GM03348 (cell line): ENCODE measurements at places on chromosomes 5 and 9.

DNA sequence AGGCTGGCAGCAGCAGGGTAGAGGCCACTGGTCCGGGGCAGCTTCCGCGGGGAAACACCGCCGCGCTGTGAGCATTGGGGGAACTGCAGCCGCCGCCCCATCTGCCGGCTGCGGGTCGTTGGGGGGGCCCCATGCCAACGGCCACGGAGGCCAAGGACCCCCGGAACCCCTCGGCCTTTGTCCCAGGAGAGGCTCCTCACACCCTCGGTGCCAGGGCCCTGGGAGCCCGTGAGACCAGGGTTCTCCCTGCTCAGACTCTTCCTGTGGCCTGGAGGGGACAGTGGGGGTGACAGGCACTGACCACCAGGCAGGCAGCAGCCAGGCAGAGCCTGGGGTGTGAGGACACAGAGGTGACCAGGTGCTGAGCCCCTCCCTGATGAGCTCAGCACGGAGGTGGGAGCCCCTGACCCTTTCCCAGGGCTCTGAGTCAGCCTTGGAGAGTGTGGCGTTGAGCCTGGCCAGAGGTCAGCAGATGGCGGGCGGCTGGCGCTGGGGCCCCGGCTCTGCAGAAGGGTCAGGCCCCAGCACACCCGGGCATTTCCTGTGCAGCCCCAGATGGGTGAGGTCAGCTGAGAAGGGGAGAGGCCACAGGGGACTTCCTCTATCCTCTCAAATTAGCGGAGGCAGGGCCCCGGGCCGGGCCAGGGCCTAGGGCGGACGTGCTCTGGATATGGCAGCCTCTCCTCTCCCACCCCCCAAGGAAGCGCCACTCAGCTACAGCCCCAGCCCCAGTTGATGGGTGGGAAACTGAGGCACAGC, 17.9 kb upstream of the EGFL7 start:
- DNase-seq, result peak; percentile 96

GRCh38 chr5:148732692-148733091, 78.4 kb upstream of the HTR4 start:
- no peak for DNase-seq

GRCh38 chr9:115015018-115015635, 84.7 kb upstream of the TNFSF8 start:
- DNase-seq, result peak; percentile 79

GRCh38 chr5:38843665-38844064, 2.1 kb upstream of the OSMR start:
- no peak for DNase-seq

DNA sequence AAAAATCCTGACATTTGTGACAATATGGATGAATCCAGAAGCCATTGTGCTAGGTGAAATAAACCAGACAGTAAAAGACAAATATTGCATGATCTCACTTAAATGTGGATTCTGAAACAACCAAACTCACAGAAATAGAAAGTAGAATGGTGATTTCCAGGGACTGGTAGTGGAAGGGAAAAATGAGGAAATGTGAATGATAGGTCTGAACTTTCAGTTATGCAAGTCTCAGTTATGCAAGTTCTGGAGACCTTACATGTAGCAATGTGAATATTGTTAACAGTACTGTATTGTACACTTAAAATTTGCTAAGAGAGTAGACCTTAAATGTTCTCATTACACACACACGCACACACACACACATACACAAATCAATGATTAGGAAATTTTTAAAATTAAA, 84.9 kb downstream of the SLCO4C1 start:
- DNase-seq, result no peak

DNA sequence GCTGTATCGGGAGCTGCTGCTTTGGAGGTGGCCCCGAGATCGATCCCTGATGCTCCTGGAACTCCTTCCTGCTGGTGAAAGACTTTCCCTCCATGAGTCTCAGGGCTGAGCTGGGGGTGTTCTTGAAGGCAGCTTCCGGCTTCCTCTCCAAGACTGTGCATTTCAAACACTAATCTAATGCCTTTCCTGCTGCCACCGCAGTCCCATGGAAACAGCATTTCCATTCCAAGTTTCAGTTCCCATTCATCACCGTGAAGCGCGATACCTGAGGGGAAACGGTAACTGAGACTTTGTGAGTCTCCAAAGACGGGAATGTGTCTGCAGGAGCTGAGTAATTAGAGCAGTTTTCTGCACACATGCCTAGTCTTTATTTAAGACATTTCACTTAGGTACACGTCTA, 230.1 kb downstream of the PAX5 start:
- DNase-seq, result no peak

DNA sequence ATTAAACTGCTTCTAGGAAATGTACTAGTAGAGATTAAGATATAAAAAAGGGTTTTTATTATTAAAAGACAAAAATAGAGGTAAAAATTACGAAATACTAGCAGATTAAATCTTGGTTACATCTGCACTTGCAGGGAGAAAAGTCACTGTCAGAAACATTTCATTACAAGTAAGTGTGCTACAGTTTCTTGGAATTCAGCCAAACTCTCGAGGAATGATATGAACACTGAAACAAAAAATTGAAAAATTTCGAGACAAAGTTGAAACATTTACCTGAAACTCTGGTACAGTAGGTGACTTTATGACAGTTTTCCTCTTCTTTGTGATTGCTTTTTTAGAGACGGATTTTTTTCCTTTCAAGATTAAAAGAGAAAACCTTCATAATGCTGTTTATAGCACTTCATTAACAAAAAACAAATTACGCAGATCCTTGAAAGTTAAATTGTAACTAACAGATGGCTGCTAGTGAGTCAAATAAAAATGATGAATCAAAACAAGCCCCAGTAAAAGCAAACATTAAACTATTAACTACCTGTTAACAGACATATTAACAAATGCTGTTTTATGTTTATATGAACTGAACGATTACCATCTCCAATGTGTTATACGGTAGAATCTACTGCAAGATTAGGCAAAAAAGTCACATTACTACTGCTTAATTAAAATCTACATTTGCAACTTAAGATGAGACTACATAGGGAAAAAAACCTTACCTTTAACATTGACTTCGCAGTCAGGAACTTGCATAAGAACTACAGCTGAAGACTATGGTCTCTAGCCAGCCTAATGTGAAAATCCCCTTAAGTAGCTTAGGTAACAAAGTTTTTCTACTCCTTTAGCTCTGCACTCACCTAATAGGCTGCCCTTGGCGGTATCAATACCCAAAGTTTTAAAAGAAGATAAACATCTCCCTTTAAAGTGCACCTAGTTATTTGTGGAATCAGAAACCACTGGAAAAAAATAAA, 61.4 kb downstream of the RANBP6 start:
- DNase-seq, result no peak

DNA sequence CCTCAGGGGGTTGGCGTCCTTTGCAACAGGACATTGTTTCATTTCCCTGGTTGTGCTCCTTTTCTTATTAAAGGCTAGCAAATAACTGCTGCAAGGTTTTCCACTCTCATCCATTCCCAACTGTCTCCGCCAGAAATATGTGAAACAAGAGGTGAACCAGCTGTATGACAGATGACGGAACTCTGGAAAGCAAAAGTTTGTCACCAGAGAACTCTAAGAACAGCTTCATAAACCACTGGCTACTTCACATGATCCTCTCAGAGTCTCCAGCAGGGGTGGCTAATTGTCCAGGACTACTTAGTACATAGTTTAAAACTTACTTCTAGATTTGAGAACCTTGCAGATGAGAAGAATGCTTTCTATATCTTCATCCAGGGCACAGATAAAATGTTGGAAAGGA, 195.9 kb upstream of the RAD23B start:
- DNase-seq, result no peak

GRCh38 chr9:133374612-133375115, 1.2 kb downstream of the SURF4 start:
- peak; percentile 77 for DNase-seq

DNA sequence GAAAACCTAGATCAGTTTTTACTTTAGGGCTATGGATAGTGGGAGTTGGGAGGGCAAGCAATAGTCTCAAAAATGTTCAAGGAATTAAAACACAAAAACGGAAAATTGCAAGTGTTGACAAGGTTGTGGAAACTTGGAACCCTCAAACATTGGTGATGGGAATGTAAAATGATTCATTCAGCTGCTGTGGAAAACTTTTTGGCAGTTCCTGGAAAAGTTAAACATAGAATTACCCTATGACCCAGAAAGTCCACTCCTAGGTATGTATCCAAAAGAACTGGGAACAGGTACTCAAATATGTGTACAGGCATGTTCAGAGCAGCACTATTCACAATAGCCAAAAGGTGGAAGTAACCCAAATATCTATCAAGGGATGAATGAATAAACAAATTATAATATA, 1.2 kb upstream of the MSANTD3 start:
- no peak for DNase-seq

DNA sequence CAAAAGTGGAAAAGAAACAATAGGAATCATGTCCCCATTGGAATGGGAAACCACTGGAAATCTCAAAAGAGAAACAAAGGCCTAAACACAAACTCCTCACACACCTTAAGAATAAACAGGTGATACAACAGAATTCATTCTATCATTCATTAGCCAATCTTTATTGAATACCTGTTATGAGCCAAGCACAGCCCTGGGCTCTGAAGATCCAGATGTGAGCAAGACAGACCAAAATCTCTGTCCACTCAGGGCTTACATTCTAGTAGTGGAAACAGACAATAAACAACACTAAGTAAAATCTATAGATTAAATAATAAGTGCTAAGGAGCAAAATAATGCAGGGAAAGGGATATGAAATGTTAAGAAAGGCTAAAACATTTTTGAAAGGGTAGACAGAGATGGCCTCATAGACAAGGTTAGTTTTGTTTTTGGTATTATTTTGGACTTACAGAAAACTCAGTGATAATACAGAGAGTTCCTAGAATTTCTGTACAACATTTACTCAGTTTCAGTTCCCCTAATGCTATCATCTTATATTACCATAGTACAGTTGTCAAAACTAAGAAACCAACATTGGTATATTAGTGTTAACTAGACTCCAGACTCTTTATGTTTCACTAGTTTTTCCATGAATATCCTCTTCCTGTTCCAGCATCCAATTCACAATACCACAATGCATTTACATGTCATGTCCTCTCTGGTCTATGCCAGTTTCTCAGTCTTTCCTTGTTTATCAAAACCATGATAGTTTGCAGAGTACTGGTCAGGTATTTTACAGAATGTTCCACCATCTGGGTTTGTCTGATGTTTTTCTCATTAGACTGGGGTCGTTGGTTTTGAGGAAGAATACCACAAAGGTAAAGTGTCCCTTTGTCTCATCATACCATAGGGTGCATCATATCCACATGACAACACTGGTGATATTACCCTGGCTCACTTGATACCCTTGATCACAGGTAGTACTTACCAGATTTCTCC, 103.7 kb downstream of the SIL1 start:
- DNase-seq, result no peak

DNA sequence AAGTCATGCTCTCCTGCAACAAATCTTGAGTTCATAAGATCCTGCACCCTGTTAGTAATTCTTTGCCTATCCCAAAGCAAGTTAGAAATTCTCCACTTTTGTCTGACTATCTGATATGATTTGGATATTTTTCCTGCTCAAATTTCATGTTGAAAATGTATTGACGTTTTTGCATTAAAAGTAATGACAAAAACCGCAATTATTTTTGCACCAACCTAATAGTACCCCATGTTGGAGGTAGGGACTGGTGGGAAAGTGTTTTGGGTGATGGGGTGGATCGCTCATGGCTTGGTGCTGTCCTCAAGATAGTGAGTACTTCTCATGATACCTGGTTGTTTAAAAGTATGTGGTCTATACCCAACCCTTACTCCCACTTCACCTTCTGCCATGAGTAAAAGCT, 713.4 kb downstream of the CDH18 start:
- DNase-seq, result no peak

DNA sequence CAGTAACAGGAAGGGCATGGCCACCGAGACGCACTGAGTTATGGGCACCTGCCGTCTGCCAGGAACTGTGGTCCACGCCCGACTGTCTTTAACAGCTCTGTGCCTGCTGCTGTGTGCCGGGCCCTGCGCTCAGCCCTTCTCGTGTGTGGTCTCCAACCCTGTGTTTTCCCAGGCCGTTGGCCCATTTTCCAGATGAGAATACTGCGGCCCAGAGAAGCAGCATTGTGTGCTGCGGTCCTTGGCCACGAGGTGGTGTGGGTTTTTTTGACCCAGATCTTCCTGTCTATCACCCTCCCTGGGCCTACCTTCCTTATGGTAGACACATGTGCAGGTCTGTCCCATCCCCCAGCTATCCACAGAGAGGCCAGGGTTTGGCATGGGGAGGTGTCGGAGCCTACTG, 47.0 kb downstream of the RXRA start:
- DNase-seq, result no peak

- DNase-seq, result no peak
These were observed 134.8 kb upstream of the BOD1 start for GRCh38 chr5:173751266-173751600.

DNA sequence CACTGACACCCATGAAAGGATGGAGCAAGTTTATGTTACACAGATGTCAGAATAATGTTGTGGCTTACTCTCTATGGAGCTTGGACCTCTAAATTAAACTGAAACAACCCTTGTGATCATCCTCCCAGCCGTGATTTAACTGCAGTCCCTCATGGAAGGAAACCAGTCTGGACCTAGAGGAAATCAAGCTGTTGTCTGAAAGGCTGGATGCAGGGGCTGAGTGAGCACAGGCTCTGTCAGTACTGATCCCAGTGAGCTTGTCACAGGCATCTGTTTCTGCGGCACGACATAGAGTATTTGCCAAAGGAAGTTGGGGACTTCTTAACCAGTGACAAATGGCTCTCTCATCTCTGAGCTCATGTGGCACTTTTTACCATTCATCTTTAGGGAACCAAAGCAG, 282.9 kb upstream of the MAP3K1 start:
- DNase-seq, result no peak

DNA sequence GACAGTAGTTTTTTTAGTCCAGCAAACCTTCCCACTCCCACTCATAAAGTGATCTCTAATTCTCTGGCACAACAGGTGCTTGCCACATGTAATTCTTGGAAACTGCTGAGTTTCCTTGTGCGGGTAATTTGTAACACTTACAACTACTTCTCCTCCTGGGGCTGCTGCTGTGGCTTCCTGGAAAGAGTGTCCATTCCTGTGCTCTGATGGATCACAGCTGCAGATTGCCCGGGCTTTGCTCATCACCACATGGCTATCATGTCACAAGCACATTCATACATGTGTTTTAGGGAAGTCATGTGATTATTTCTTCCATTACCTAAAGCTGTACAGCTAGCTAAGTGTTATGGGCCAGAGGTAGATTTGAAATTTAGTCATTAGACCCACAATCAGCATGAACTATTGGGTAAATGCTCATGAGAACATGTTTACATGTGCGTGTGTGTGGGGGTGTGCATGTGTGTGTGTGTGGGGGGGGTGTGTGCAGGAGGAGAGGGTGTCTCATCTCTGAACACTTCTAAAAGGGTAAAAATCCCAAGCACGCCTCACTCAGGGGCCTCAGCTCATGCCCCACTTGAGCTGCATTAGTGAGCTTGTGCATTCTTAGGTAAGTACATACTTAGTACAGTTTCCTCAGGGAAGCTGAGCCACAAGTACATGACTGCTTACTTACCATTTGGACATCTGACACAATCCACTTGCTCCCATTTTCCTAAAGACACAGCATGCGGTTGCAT, 118.1 kb upstream of the CCDC112 start:
- peak; percentile 88 for DNase-seq

GRCh38 chr5:78204241-78204640, 90.3 kb downstream of the AP3B1 start:
- DNase-seq, result no peak

- DNase-seq, result no peak
These were observed 5.9 kb downstream of the CYFIP2 start for GRCh38 chr5:157271740-157272271.

- DNase-seq, result no peak
These were observed 20.5 kb upstream of the GPX3 start for GRCh38 chr5:150999704-151000442.

GRCh38 chr9:7115606-7116005, 357.8 kb downstream of the KDM4C start:
- DNase-seq, result no peak

- DNase-seq, result peak; percentile 74
These were observed 933 bp upstream of the TGFBR1 start for GRCh38 chr9:99103901-99104458.
